ENCODE measurements at places on chromosomes 7 and 10. TPM values are rescaled to one million over a fixed set of nuclear protein-coding genes. Genes with fewer than 3 reads are reported as not detected.

DNA sequence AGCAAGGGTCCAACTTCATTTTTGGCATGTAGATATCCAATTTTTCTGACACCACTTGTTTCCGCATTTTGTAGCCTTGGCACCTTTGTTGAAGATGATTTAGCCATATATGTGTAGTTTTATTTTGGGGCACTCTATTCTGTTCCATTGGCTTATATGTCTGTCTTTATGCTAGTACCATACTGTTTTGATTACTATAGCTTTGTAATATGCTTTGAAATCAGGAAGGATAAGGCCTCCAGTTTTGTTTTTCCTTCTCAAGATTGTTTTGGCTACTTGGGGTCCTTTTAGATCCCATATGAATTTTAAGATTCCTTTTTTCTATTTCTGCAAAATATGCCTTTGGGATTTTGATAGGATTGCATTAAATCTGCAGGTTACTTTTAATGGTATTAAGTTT, 9.5 kb upstream of the BTBD16 start:
- no peak for DNase-seq

GRCh38 chr7:104775531-104775930, 238.5 kb upstream of the KMT2E start:
- DNase-seq: no peak

GRCh38 chr10:21530168-21530567, 3.9 kb upstream of the MLLT10 start:
- DNase-seq: no peak

DNA sequence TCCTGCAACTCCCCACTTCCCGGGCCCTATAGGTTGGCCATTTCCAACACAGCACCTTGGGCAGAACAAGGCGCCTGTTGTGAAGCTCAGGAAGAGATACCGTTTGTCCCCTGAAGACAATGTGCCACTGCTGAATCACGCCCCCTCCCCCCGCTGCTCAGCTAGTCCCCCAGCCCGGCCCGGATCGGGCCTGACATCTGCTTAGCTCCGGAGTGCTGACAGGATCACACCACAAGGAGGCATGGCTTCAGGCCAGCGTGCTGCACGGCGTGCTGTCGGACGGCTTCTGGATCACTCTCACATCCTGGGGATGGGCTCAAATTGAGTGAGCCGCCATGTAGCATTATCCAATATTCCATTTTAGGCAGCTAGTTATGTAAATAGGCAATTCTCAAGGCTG, 62.1 kb upstream of the EFCAB10 start:
- no peak for DNase-seq

DNA sequence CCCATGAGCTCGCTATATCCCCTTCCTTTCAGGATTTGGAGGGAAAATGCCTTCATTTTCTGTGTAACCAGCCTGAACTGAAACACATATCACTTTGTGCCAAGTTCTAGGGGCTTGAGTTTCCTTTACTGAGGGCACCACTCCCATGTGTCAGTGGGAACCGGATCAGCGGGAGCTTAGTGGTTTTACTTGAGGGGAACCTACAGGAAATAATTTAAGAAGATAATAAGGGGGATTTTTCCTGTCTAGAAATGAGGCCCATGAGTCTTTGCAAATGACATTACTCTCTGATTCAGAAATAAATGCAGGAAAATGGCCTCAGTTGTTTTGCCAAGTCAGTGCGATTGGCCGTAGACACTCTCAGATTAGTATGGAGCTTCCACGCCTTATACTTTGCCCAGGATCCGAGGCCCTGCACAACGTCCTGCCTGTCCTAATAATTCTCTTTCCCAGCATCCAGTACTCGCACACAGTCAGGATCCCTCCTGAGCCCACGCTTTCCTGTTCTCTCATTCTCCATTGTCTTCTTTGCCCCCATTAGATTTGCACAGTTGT, 86.4 kb upstream of the LYZL1 start:
- DNase-seq: no peak

GRCh38 chr10:78830062-78830975, 238.4 kb upstream of the ZMIZ1 start:
- no peak for DNase-seq

DNA sequence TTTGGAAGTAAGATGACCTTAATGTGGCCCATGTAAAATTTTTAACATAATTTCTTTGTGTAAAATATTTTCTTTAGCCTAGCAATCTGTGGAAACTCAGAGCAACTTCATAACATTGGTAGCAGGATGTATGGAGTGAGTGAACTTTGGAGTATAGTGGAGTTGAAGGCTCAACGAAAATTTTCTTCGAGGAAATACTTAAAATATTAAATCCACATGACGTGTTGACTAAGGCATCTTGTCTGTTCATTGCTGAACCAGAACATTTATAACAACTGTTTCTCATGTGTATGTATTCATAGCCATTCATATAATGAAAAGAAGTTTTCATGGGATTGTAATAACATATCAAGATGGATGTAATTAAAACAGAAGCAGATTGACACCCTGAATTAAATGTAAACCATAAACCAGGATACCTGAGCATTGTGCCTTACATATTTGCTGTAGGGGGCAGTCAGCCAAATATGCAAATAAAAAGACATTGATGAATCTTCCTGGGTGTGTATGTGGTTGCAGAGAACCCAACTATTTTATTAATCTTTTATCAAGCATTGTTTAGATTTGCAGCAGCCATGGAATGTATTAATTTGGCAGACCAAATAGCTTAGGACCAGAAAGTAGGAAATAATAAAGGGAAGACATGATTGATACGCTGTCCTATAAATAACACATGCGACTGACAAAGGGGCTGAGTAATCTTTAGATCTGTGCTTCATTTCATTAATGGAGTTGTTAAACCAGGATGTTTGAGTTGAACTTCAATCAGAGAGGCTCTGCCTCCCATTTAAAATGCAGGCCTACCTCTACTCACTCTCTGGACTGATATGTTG, 11.5 kb downstream of the AUTS2 start:
- no peak for DNase-seq

DNA sequence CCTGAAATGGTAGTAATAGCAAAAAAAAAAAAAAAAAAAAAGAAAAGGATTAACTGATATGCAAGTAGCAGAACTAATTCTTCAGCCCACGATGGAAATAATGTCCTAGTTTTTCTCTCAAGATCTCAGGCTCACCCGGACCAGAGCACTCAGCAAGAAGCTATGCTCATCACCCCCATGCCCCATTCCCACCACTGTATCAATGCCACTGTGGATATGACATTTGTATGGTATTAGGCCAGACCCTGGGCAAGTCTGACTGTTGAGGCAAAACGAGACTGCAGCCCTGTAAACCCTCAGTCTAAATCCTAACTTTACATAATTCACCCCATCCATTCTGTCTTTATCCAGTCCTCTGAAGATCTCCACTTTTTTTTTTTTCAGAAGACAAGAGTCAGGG, 186.1 kb upstream of the KLF14 start:
- DNase-seq: no peak

- peak; percentile 56 for DNase-seq
Measured at GRCh38 chr10:35498693-35499092, 106.4 kb upstream of the GJD4 start.

- no peak for DNase-seq
Measured at GRCh38 chr7:146249272-146249671, 132.7 kb downstream of the CNTNAP2 start.

GRCh38 chr7:2140216-2141020, 92.3 kb downstream of the MAD1L1 start:
- no peak for DNase-seq

- DNase-seq: no peak
Measured at GRCh38 chr7:158431941-158432347, 155.7 kb downstream of the PTPRN2 start.

DNA sequence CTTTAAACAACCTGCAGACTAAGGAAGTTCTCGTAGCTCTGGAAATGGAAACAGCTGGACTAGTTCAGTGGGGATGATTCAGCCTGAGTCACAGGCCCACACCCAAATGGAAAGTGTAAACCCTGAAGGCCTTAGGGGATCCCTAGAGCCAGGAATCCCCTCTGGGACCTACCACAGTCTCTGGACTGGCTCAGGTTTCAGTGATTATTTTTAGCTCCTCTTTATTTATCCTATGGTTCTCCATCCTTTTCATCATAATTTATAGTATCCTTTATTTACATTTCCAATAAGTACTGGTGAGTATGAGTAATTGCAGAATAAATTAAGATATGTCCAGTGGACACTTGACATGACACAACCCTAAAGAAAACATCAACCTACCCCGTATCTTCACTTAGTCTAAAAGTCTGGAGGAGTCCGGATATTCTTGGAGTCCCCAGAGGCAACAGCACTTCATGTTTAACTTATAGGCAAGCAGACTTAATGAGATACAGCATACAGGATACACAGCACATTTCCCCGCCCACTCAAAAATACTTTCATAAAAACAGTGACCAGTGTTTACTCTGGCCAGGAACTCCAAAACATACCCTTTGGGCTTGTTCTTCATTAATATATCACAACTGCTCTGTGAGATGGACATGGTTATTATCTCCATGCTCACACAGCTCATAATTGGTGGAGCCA, 28.4 kb upstream of the SEMA3E start:
- no peak for DNase-seq

DNA sequence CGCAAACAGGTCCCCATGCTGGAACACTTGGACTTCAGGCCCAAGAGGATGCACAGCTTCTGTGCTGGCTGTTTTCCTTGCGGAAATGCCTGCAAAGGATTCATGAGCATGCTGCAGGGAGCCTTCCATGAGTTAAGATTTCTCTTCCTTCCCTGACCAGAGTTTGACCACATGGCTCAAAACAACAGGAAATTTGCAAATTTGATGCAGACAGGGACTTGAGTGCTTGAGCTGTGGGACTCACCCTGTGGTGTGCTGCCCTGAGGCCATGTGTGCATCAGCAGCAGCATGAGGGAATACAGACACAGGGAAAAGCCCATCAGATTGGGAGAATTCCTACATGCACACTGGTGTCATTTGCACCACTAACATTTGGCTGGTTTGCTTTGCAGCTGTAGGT, 195.4 kb downstream of the CDC14C start:
- no peak for DNase-seq

DNA sequence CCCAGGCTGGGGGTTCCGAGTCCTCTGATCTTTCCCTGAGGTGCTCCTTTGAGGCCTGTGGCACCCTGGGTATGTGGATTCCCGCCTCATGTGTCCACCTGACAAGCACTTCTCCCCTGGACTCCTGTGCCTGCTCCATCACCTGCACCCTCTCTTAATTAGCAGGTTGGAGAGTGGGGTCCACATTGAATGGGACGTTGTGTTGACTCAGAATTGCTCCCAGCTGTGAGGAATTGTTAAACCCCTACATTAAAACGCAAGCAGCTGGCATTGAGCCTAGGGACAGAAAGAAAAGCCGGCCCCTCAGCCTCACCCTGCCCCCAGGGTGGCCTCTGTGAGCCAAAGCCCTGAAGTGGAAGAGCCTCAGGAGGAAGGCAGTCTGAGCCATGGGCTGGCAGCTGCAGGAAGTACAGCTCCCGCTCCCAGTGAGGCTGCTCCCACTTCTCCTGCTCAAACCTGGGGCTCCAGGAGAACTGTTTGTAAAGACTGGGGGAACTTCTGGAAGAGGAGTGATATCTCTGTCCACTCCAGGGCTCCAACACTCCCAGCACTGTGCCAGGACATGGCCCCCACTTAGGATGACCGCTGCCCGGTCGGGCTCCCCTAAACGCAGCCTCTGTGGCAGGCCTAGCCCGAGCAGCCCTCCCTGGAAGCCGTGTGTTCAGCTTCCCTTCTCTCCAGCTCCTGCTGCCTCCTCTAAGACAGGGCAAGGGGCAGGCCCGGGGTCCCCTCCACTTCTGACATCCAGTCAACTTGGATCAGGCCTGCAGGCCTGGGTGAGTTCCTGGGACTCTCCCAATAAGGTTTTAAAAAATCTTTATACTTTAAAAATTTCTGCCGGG, 1.8 kb upstream of the OPN4 start:
- no peak for DNase-seq

GRCh38 chr7:37730501-37730900, 46.9 kb downstream of the GPR141 start:
- DNase-seq: no peak

DNA sequence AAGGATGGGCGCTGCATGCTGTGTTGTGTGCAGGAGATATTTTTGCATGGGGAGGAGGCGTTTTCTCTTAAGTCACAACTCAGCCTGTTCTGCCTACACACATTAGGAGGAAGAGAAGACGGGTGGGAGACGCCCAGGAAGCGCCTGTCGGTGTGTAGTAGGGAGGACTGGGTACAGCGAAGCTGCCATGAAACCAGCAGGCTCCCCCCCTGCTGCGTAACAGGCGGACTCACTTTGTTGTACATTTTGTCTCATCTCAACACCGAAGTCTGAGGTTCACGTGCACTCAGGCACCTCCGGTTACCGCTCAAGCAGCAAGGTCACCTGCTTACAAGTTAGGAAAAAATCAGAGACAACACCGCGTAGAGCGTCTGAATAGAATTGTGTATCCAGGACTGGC, 56.3 kb downstream of the CRTAC1 start:
- DNase-seq: no peak

GRCh38 chr10:104337521-104337984, 712 bp downstream of the ITPRIP start:
- DNase-seq: peak; percentile 80

DNA sequence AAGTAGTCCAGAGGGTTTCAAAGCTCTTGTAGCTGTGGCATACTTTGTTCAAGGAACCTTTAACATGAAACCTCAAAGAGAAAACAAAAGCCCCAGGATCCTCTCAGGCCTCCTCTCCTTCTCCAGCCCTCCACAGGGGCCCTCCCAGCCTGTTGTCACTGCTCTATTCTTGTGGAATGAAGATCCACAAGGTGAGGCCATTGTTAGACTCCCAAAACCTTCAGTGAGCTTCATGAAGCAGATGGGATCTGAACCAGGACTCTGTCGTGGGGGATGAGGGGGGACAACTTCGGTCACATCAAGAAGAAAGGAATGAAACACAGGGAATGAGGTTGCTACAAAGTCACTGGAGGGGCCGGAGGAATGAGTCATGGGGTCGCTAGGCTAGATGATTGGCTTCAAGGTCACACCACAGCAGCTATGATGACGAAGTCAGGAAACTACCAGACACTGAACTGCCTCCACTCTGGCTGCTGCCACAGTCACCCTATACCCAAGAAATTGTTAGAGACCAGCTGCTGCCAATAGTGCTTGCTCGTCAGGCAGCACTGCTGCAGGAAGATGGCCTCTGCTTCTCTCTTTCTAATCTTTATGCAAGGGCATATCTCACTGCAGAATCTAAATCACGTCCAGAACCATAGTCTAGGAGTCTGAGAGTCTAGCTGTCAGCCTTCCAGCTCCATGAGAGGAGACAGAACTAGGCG, 208.8 kb downstream of the HIBADH start:
- DNase-seq: no peak

The DBNL gene
- 311 TPM for total RNA-seq

The MALRD1 gene
- total RNA-seq: not detected

The DNA2 gene
- total RNA-seq: 5.6 TPM

The CPED1 gene
- total RNA-seq: not detected

The ACTR1A gene
- 48.8 TPM for total RNA-seq

The ST8SIA6 gene
- total RNA-seq: not detected
